ENCODE measurements at places on chromosomes 11 and 22.
A peak's percentile ranks its signal among the peaks of the same experiment; 100 is the strongest.

GRCh38 chr11:67119585-67120391 is 725 bp downstream of the KDM2A start:
- peak; percentile 33 for DNase-seq

- DNase-seq, result no peak
These were observed 61.0 kb downstream of the TNRC6B start for GRCh38 chr22:40238425-40239344.

GRCh38 chr11:67179892-67180490 is 60.9 kb downstream of the KDM2A start:
- DNase-seq, result no peak

DNA sequence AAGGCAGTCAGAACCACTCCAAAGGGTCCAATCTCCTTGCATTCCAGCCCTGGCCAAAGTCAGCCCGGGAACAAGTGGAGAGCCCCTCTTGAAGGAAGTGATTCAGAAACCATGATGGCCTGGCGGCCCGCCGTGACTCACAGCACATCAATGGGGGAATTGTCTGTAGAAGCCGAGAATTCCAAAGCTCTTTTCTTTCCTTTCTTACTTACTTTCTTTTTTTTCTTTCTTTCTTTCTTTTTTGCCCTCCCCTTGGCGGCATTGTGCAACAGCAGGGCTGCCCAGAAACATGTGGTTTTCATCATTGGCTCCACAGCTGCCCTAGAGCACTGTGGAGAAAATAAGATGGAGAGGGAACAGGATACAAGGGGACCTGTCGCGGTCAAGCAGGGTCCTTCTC is 140.2 kb upstream of the TIMP3 start:
- no peak for DNase-seq

GRCh38 chr11:93540896-93541553 is 2.2 kb downstream of the SMCO4 start:
- DNase-seq, result no peak

DNA sequence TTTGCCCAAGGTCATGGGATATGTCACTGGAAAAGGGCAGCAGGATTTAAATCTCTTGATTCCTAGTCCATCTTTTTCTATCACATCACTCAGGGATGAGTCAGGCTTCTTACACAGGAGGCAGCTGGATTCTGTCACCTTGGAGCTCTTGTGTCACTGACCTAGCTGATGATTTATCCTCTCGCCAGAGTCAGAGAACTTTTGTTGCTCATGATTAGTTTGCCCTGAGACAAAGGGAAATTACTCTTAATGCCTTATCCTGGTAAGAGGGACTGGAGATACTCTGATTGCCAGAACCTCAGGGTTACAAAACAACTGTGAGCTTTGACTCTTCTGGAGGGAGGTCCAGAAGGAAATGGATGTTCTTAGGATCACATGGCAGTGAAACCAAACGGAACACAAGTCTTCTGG is 10.1 kb downstream of the COA4 start:
- DNase-seq, result no peak

GRCh38 chr22:49693416-49693815 is 134.3 kb downstream of the BRD1 start:
- DNase-seq, result no peak

- no peak for DNase-seq
These were observed 35.3 kb upstream of the XBP1 start for GRCh38 chr22:28835630-28836189.

- no peak for DNase-seq
These were observed 50.9 kb downstream of the THAP12 start for GRCh38 chr11:76329983-76330382.

- DNase-seq, result no peak
These were observed 143.3 kb upstream of the TBCEL start for GRCh38 chr11:120880498-120881175.

DNA sequence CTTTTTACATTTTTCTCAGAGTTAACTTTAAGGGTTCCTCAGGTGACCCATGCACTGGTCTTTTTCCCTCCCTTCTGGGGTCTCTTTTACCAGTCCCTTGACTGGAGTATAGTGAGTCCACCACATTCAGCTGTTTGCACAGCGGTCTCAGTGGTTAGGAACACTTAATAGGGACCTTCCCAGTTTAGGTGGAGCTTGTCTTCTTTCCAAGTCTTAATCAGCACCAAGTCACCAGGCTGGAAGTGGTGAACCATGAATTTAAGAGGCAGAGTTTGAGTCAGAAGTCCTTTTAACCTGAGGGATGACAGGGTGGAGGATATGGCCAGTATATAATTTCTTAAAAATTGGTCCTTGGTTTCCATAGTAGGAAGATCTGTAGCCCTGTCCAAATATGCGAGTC is 349.7 kb upstream of the MPPED2 start:
- no peak for DNase-seq

DNA sequence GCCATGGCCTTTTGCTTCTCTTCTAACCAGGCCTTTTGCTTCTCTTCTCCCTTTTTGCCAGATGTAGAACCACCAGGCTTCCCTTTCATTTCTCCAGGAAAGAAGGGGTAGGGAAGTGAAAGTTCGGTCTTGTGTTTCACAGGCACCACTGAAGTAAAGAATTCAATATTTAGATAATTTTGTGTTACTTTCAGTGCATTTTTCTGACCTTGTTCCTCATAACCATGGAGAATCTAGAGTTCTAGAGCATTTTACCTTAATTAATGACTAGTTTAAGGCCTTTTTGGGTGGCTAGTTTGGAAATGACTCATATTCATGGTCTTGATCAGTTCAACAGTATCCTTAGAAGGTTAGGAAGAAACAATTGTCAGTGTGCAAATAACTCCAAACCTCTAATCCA is 22.7 kb downstream of the GRAMD1B start:
- DNase-seq, result no peak

DNA sequence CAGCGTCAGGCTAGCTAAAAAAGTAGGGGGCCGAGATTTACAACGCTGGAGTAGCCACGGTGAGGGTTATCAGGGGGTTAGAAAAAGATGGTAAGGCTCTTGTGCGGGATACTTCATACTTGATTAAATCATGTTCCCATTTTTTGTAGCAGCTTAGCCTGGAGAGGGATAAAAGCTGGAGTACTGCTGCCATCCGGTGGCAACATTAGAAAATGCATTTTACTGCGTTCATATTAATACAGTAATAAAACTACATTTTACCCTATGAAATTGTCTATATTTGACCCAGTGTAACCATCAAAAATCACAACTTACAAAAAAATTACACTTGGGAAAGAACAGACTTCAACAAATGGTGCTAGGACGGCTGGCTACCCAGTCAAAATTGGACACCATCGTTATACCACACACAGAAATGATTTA is 17.3 kb downstream of the RPUSD4 start:
- no peak for DNase-seq

GRCh38 chr22:24230911-24231656 is 13.8 kb downstream of the GGT5 start:
- peak; percentile 61 for DNase-seq

- DNase-seq, result peak; percentile 47
These were observed 80.0 kb upstream of the PPARA start for GRCh38 chr22:46070215-46070802.

- DNase-seq, result no peak
These were observed 84.0 kb downstream of the TRIM44 start for GRCh38 chr11:35746356-35747153.

DNA sequence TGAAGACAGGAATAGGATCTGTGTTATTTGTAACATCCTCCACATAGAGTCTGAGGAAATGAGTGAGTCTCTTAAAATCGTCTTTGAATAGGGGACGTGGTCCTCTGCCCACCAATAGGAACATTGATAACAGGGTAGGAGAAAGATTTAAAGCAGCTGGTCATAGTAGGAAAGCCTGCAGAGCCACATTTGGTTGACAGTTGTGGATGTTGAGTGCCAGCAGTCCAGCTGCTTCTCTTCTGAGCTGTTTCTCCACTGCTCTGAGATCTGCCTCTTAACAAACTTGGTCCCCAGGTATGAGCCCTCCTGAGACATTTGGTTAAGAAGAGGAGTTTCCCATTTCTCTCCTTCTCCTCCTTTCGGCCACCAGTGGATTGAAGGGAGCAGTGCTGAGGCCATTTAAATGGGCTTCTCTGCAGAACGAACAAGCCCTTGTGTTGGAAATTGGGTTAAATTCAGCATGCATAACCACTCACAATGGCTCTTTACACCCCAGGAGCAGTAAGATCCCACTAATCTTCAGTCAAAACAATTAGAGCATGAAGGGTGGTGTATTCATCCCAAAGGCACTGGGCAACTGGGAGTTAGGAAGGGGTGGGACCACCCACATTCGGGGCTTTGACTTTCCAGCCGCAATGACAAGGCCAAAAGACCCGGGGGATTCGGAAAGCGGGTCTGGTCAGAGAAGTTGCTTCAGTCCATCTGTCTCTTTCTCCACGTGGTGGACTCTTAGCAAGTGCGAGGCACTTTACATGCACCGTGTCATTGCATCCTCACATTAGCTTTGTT is 32.3 kb downstream of the MIAT start:
- DNase-seq, result no peak

DNA sequence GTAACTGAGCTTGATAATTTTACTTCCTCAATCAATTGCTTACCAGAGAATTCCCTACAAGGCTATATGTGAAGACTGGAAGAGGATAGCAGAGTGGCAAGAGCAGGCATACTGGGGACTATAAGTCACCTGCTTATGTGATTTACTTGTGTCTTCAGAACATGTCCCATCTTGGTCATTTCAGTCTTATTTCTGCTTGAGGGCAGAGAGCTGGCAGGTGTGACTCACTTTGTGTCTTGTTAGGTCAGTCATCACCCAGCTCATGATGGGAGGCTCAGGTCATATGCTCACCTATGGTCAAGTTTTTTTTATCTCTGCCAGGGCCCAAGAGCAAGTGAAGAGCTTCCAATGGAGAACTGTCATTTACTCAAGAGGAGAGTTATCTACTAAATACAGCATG is 6.2 kb downstream of the SRSF8 start:
- DNase-seq, result no peak

- no peak for DNase-seq
These were observed 10.4 kb downstream of the ANO5 start for GRCh38 chr11:22203281-22203680.

DNA sequence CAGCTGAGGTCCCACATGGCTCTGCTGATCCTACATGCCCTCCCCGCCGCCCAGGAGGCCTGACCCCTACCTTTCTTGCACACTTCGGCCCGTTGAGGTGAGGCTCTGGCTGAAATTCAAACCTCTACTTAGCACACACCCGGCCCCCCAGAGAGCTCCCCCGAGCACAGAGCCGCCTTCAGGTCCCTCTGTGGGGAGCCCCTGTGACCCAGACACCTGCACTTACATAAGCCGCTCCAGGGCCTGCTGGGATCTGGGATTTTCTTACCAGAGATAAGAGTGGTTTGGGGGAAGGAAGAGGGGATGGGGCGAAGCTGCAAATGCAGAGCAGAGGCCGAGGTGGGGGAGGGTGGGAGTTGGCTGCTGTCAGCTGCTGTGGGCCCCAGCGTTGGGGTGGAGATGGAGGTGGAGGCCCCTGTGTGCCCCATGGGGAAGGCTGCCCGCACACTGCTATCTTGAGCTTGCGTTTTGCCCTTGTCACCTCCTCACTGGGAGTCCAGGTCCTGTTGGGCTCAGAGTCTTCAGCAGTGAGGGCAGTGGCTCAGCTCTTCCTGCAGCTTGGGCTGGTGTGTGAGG is 30.6 kb downstream of the CAPN1 start:
- DNase-seq, result no peak

- DNase-seq, result no peak
These were observed 1.8 kb upstream of the CCND1 start for GRCh38 chr11:69638941-69639681.

GRCh38 chr22:38826386-38826785 is 17.4 kb downstream of the NPTXR start:
- DNase-seq, result no peak

DNA sequence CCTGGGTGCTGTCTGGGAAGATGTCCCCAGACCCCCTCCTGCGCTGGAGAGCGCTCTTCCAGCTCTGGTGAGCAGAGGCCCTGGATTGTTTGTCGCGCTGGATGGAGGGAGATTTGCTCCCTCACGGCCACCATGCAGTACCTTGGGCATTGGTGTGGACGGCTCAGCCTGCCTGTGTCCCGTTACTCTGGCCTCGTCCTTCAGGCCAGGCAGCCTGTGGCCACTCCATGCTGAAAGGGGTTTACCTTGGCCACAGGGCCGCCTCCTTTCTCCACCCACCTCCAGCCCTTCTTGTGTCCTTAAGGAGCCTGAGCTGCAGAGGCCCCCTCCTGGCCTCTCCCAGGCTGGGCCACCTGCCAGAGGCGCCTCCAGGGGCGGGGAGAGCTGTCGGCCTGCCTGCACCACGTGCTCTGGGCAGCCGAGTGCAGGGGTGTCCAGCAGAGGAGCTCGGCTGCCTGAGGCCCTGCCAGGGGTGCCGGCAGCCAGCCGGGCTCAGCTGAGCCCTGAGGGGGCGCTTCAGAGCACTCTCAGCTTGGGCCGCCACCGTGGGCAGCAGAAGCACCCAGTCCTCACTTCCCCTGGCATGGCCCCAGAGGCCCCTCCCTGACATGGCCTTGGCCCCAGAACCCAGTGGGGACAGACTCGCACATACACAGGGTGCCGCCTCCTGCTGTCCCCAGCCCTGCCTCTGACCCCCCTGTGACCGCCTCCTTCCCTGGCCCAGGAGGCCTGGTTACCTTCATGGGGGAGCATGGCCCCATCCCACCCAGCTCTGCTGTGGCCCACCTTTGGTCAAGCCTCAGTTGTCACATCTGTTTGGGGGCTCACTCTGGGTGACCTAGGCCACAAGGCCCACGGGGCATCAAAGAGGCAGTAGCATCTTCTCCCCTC is 3.4 kb downstream of the CCND1 start:
- no peak for DNase-seq

DNA sequence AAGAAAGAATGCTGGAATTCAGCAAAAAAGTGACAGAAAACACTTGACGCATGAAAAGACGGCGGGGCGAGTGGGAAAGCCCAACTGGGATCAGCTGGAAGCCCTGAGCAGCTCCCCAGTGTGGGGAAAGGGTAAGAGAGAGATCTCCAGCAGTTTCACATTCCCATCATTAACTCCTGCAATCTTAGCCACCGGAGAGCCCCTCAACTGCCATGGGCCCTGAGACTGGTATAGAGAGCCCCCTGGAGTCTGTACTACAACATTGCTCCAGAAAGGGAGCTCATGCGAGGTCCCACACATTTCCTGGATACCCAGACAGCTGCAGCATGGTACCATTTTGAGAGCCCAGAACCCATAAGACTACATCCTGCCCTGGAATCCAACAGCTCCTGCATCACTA is 31.1 kb downstream of the MRGPRX4 start:
- DNase-seq, result no peak

DNA sequence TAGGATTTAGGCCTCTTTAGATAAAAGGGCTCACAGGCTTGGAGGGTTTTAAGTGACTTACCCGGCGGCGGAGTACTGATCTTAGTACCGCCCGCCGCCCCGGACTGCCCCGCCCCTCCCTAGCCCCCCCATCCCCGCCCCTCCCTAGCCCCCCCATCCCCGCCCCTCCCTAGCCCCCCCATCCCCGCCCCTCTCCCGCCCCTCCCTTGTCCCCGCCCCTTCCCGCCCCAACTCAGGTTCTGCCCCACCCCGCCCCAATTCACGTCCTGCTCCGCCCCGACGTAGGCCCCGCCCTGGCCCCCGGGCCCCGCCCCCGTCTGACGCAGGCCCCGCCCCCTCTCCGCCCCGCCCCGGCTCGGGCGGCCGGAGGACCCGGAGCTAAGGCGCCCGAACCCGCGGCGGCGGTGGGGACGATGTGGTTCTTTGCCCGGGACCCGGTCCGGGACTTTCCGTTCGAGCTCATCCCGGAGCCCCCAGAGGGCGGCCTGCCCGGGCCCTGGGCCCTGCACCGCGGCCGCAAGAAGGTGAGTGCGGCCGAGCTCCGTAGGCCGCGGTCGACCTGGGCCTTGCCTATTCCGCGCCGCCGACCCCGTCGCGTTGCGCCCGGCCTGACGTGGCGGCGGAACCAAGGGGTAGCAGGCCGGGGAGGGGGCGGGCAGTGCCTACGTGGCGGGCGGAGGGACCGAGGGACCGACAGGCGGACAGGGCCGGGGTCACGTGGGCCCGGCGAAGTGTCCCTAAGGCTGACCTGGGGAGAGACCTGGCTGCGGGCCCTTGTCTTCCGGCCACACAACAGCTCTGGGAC is at the start of gene SCYL1:
Gene SCYL1, plus strand, starts transcription at position 343 of the 805 bp plus-strand sequence. Its CDS starts 71 bp downstream, at position 414.
- DNase-seq, result peak; percentile 78

Data from activated B cell treated with CpG ODN at 0.5 μM for 24 hours (primary cell).